ENCODE measurements at places on chromosomes 3 and 15.
A peak's percentile ranks its signal among the peaks of the same experiment; 100 is the strongest.

GRCh38 chr3:63968612-63969350 is 54.5 kb downstream of the PSMD6 start:
- peak; percentile 36 for DNase-seq

DNA sequence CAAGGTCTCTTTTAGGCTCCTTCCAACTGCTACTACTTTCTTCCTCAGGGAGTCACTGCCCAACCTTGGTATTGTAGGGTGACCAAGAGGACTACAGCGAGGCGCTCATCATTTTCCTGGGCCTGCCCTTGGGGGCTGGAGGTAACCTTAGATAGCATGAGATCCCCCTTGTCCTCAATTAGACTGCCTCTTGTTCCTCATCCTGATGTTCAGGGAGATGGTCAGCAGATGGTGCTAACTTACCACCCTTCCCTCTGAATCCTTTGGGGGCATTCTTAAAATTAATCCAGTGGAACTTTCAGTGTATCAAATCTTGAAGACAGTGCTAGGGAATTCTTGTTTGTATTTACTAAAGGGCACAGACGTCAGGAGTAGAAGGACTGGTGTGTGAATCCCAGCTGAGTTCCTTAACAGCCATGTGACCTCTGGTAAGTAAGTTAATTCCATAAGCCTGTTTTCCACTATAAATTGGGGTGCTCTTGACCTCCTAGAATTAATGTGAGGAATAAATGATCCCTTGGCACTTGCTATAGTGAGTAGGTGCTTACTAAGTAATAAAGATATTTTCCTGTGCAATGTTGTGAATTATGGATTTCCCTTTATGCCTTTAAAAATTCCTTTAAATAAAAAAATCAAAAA is 4.1 kb upstream of the CLPX start:
- DNase-seq, result peak; percentile 56

- DNase-seq, result no peak
Measured at GRCh38 chr3:103907567-103907966, 1459.1 kb upstream of the ALCAM start.

GRCh38 chr15:25572191-25572590 is 133.4 kb upstream of the UBE3A start:
- DNase-seq, result no peak

DNA sequence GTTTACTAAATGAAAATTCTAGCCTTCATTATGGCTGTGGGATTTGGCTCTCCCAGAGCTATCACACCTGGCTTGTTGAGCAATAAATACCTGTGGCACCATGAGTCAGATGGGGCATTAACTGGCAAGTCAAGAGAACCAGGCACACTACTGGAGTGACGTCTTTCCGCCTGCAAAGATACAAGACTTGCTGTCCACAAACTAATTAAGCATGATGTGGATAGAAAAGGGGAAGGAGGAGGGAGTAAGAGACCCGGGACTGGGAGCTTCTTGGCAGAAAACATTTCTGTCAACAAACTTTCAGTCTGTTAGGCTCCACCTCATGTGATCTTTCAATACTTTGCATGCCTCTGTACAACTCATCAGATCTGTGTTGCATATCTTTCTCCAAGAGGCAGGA is 56.5 kb downstream of the CLDN1 start:
- peak; percentile 96 for DNase-seq

GRCh38 chr3:111989061-111989678 is 9.6 kb upstream of the TAGLN3 start:
- DNase-seq, result peak; percentile 72

- DNase-seq, result no peak
Measured at GRCh38 chr3:154844863-154845262, 235.3 kb upstream of the MME start.

- no peak for DNase-seq
Measured at GRCh38 chr3:101913168-101913567, 63.9 kb downstream of the NFKBIZ start.

DNA sequence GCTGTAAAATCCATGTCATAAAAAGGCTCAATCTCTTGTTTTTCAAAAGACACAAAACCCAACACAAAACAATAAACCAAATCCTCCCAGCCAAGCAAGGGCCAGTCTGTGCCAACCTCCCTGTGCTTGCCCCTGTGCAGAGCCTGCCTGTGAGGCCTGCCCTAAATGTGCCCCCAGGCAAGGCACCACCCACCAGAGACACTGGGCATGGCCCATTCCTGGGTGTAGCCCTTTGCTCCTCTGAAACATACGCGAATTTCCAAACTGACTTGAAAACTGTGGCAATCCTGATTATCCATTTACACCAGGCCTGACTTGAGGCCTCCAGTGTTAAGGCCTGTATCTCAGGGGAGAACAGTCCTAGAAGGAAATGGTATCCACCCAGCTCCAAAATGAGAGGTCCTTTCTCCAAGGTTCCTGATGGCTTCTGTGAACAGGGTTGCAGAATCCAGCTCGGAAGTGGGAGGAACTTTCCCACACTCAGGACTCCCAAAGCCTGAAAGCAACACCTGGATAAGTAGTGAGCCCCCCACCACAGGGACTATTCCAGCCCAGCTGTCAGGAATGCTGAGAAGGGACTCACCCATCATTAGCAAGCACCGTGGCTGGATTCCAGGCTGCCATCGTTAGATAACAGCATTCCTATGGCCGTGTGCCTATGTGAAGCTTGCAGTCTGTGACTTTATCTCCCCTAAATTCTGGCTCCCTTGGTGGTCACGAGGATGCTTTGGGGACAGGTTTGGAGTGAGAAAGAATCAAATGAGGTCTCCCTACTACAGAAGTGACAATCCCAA is 61.8 kb downstream of the CACNA2D2 start:
- DNase-seq, result no peak

DNA sequence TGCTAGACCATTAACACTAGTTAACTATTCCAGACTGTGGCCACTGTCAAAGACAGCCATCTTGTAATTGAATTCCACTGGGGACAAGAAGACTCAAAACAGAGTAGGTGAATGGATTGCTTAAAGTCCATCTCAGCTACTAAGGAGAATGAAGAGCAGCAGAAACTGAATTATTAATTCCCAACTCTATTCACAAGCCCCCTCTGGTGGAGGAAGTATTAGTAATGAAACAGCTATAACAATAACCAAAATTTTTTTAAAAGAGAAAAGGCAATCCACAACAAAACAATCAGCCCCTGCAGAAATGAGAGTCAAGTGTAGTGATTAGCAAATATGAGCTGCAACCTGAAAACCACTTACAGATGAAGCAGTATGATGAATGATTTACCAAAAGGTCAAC is 302.8 kb downstream of the FHIT start:
- peak; percentile 34 for DNase-seq

GRCh38 chr15:20646529-20647142 is 105.0 kb upstream of the GOLGA6L6 start:
- DNase-seq, result no peak

Data from AG10803 (cell line).